ENCODE measurements at places on chromosomes 6 and 20.

GRCh38 chr6:155647354-155647753, 191.7 kb upstream of the NOX3 start:
- no peak for DNase-seq

- DNase-seq = no peak
Measured at GRCh38 chr6:105806486-105806920, 279.6 kb upstream of the PRDM1 start.

DNA sequence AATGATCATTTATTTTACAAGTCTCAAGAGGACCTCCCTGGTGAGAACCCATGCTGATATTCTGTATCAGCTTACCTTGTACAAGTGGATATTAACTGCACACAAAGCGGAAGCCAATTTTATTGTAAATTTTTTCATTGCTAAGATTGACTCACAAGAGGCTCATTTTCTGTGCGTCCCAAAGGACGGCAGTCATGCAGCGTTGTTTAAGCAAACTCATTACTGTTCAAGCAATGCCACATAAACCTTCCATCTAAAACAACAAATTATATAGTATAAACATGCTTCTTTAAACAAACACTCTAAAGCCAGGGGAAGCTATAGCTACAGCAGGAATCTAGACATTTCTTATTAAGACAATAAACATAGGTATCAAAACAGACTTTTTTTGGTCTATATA, 575.3 kb downstream of the FRK start:
- DNase-seq = no peak

DNA sequence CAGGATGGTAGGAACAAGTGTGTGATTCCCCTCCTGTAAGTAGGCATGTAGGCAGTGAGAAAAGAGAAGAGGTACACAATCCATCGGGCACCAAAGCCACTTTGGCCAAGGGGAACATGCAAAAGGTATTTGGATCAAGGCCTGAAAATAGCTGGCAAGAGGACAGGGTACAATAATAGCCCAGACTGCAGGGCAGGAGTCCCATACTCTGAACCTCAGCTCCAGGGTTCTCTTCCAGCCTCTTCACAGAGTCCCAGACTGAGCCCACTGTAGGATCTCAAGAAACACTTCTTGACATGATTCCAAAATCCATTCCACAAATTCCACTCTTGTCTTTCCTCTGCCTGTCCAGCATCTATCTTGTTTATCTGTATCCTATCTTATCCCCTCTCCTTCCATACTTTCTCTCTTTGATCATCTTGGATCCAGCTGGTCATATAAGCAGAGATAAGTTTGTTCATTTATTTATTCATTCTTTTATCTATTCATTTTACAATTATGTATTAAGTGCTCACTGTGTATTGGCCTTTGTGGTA, 19.7 kb downstream of the ACSS2 start:
- no peak for DNase-seq

GRCh38 chr6:135576055-135576454, 78.5 kb upstream of the AHI1 start:
- no peak for DNase-seq

All from stimulated activated CD4-positive, alpha-beta T cell treated with anti-CD3 and anti-CD28 coated beads, TNF-alpha, amount 100 ng/mL, for 48 hours (primary cell).